ENCODE measurements at places on chromosomes 3 and 15.

DNA sequence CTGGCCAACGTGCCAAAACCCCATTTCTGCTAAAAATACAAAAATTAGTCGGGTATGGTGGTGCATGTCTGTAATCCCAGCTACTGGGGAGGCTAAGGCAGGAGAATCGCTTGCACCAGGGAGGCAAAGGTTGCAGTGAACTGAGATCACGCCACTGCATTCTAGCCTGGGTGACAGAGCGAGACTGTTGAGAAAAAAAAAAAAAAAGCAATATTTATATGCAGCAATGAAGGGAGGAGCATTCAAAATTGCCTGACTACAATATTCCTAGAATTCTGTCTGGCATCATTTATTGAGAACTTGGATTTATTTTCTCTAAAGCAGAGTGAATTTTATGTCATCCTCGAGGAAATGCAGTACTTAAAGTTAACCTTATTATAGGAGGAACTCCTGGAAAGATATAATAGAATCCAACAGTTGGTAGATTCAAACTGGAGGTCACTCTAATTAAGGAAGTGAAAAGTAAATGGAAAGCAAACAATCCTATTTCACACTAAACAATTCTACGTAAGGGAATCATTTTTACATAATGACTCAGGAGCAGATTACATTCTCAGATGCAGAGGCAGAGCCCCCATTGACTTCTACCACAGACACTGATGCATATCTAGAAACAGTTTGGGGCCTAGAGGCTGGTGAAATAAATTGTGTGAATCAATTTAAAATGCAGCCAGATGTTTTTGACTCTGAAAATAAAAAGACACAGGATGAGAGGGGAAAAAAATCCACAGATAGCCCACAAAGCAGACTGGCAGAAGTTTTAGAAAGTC lies 82.1 kb upstream of the FHIT start:
- DNase-seq, result no peak

- DNase-seq, result peak; percentile 81
These were observed 39.3 kb downstream of the PLD1 start for GRCh38 chr3:171770689-171771620.

- peak; percentile 81 for DNase-seq
These were observed 22.2 kb downstream of the UACA start for GRCh38 chr15:70741107-70741531.

DNA sequence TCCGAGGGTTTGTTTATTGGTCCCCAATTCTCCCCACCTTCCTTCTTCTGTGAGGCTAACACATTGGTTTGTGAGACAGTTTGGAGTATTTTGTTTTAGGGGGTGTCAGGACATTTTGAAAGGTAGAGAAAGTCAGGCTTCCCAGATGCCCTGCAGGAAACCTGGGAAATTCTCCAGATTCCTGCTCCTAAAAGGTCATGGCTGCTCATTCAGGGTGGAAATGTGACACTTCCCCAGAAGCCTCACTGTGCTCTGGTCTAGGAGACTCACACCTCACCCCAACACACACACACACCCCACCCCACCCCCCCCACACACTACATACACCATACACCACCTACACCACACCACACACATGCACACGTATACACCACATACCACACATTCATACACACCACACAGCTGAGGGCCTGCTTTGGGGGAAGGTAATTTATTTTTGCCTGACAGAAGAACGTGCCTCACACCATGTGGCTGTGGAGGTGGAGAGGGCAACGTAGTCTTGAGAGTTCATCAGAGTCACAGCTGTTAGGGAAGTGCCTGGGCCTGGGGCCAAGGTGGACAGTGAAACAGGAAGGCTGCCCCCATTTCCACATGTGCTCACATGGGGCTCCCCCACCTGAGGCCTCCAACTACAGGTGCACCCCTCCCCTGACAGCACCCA lies 40.4 kb upstream of the LIMD1 start:
- peak; percentile 53 for DNase-seq

DNA sequence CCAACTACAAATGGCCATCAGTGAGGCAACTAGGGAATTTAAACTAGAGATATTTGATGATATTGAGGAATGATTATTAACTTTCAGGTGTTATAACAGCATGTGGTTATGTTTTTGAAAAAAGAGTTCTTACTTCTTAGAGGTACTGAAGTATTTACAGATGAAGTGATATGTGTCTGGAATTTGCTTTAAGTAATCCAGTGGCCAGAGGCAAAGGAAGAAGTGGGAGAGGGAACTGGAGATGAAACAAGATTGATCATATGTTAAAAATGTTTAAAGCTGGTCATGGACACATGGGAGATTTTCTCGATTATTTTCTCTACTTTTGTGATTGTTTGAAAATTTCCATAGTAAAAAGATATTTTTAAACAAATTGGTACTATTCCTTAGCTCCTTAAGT lies 53.3 kb upstream of the SLCO2A1 start:
- DNase-seq, result no peak

DNA sequence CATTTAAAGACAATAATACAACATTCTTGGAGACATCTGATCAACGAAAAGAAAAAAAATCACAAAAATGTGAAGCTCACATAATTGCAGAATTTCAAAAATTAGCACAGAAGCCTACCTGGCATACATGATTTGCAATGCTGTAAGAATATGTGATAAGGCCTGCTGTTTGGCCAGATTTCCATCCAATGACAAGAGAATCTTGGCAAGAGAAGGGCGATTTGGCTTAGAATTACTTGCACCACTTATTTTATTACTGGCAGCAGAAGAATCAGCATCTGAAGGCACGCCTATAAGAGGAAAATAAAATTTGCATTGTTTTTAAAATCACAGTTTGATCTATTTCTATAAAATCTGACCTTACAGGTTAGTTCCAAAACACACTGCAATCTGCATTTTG lies 70.3 kb upstream of the OCA2 start:
- DNase-seq, result no peak
